Activated T-cell treated with anti-CD3 and anti-CD28 coated beads for 4 hours (primary cell): ENCODE measurements at places on chromosomes 3 and 15.
A peak's percentile ranks its signal among the peaks of the same experiment; 100 is the strongest.

GRCh38 chr3:122793568-122794416 lies at the start of gene HSPBAP1:
TSS of gene HSPBAP1 (minus strand) at chr3:122793831. CDS start at chr3:122793680, 151 bp downstream.
- peak; percentile 84 for DNase-seq

- DNase-seq: no peak
Measured at GRCh38 chr3:124967964-124968363, 33.4 kb upstream of the MUC13 start.

- DNase-seq: no peak
Measured at GRCh38 chr3:23798876-23799275, 6.9 kb upstream of the UBE2E1 start.

DNA sequence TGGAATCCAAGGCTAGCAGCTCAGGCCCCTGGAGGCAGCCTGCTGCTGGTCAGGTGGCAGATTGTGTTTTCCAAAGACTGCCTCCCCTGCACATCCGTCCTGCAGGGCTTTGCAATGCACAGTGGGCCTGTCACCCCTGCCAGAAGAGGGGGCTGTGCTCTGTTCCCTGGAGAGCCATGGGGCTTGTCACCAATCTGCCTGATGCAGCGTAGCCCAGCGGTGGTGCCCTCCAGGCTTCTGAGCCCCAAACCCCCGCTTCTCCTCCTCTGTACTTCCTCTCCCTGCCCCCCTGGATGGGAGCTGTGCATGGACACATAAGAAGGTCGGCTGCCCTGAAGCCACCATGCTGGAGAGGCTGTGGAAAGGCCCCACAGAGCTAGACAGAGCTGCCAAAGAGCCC lies 10.0 kb upstream of the PLXNA1 start:
- DNase-seq: no peak

DNA sequence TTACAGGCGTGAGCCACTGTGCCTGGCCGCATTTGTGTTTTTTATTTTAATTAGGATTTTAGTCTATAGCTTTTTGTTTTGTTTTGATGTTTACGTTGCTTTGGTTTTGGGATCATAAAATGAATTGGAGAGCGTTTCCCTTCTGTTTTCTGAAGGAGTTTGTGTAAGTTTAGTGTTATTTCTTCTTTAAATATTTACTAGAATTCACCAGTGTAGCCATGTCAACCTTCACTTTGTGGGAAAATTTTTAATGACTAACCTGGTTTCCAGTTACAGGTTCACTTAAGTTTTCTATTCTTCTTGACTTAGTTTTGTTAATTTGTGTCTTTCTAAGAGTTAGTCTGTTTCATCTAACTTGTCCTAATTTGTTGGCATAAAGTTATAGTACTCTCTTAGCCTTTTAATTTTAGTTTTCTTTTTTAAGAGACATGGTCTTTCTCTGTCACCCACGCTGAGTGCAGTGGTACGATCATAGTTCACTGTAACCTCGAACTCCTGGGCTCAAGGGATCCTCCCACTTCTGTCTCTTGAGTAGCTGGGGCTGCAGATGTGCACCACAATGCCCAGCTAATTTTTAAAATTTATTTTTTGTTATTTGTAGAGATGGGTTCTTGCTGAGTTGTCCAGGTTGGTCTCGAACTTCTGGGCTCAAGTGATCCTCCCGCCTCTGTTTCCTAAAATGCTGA lies 61.0 kb downstream of the CHD2 start:
- no peak for DNase-seq

DNA sequence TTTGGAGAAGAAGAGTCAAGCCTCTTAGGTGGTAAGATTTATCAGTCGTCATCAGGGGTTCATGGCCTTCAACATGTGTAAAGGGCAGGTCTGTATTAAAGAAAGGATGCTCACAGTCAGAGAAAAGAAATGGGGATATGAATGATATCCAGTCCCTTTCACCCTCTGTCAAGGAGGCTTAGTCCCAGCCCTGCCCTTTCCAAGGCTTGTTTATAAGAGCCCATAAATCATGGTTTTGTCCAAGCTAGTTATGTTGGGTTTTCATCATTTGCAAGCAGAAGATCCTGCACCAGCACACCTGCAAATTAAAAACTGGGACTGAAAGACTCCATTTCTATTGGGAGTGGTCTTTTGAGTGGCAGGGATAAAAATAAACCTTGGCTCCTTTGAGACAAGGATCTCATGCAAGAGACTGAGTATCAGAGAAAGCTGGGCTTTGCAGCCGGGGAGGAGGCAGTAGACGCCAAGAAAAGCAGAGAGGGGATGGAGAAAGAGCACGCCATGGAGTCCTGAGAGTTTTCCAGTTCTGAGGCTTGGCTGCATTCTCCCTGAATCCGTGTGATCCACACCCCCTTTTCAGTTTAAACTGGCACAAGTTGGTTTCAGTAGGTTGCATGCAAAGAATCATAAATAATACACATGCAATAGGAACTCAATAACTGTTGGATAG lies 12.6 kb upstream of the PDIA5 start:
- no peak for DNase-seq

DNA sequence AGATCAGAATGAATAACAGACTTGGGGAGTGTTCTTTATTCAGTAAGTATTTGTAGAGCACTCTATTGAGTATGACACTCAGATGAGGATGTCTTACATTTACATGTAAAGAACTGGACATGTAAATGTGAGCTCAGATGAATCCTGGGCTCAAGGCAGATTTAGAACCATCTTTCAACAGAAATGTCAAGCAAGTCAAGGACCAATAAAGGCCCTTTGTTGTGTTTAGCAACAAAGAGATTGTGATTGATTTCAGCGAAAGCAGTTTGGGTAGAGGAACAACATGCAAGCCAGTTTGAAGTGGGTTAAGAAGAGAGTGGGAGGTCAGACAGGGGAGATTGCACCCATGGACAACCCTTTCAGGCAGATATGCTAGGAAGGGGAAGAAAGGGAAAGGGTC lies 194.2 kb upstream of the DNAJC19 start:
- no peak for DNase-seq

GRCh38 chr3:17195192-17195611 lies 310.4 kb downstream of the PLCL2 start:
- DNase-seq: no peak

DNA sequence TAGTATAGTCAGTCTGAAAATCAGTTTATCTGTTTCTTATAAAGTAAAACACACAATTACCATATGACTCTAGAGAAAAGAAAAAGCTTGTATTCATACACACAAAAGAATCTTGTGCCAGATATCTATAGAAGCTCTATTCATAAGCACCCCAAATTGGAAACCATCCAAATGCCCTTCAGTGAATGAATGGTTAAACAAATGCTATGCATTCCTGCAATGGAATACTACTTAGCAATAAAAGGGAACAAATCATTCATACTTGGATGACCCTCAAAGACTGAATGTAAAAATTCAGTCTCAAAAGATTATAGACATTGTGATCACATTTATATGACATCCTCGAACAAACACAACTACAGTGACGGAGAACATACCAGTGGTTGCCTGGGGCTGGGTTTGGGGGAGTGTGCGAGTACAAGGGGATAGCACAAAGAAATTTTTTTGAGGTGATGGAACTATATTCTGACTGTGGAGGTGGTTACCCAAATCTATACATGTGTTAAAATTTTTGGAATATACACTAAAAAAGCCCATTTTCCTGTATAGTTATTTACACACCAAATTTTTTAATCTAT lies 680.6 kb downstream of the NTRK3 start:
- no peak for DNase-seq

DNA sequence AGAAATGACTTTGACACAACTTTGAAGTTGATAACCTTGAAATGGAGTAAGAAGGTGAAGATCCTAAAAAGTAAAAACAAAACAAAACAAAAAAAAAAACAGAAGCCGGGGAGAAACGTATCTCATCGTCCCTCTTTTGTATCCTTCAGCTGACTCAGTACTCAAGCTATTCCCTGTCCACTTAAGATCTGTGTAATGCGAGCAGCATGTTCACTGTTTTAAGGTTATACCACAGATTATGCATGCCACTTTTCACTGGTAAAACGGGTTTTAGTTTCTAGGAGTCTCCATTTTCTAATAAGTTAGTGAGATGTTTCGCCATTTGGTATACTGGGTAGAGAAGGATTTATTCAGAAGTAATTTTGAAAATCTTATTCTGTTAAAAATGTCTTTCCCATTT lies 324.3 kb downstream of the FEZF2 start:
- no peak for DNase-seq

GRCh38 chr3:46321461-46322104 lies 32.3 kb upstream of the CCR2 start:
- no peak for DNase-seq

GRCh38 chr3:156918746-156919145 lies 92.6 kb downstream of the LEKR1 start:
- DNase-seq: no peak

DNA sequence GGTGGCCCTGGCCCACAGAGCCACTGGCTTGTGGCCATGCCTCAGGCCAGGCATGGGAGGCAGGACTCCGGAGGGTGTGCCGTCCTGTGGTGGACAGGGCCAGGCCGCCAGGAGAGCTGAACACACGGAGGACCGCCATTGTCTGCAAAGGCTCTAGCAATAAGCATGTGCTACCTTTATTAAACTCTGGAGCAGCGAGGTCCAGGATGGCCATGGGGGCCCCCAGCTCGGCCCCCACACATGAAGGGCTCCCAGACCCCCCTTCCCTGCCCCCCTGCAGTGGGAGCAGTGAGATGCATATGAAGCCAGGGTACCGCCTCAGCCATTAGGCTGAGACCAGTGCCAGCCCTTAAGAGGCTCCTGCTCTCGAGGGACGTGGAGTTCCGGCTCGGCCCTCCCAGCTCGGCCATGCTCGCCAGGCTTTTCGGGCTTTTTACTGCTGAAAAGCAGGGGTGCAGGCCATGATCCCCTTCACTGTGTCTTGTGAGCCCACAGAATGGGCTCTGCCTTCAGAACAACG lies 2.7 kb downstream of the AMIGO3 start:
- no peak for DNase-seq
